ENCODE measurements at places on chromosomes 2 and 18.

DNA sequence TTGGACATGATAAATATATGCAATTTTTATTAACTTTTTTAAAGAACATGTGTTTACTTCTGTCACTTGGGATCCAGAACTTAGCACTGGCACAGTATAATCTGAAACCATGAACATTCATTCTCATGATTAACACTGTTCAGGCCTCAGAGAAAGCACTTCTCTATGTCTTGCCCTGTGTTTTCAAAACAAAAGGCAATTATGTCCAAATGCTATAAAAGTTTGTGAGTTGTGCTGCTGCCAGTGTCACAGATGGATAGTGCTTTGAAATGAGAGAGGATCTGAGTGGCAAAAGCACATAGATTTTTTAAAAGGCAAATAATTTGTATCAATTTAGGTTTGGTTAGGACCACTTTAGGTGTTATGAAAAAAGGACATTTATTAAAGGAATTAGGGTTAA is 470.5 kb upstream of the FAM98A start:
- DNase-seq: no peak

GRCh38 chr2:96203130-96204028 is 5.2 kb downstream of the STARD7 start:
- no peak for DNase-seq

DNA sequence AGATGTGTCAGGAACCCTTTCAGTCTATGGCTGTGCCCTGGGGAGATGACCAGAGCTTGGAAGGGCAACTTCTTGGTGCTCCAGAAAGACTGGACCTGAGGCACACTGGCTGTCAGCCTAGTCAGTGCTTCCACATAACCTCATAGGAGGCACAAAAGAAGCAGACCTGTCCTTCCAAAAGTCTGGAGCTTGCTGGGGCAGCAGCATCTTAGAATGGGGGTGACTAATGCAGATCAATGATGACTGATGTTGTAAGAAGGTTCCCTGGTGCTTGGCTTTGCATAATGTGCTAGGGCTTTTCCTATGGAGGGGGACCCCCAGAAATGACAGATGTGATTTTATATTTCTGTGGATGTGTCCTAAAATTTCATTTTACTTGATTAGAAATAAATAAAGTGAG is 255.7 kb upstream of the THUMPD2 start:
- no peak for DNase-seq

- DNase-seq: peak; percentile 19
Observed at GRCh38 chr18:24054130-24054529, 39.6 kb downstream of the TTC39C start.

DNA sequence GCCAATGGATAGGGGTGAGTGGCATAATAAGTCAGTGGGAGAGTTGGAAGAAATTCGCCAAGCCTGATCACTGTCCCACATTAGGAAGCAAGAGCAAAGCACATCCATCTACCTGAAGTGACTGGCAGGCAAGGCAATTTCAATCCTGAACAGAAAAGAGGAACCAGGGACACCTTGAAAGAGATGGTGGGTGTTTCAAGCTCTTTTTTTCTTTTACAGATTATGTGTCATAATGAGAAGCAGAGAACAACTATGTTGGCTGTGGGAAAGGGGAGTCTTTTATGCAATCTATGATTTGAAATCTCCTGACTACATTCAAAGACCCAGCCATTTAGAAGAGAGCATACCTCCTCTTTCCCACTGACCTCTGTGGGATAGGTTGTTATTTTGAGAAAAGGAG is 63.5 kb downstream of the TGIF1 start:
- DNase-seq: no peak

- no peak for DNase-seq
Observed at GRCh38 chr2:98665677-98666076, 57.3 kb downstream of the UNC50 start.

GRCh38 chr2:219157396-219157795 is 3.2 kb downstream of the NHEJ1 start:
- no peak for DNase-seq

- DNase-seq: no peak
Observed at GRCh38 chr2:96505231-96505889, at the start of gene NEURL3. Gene NEURL3 (minus strand): TSS chr2:96505357. CDS start chr2:96505286, 71 bp downstream.

DNA sequence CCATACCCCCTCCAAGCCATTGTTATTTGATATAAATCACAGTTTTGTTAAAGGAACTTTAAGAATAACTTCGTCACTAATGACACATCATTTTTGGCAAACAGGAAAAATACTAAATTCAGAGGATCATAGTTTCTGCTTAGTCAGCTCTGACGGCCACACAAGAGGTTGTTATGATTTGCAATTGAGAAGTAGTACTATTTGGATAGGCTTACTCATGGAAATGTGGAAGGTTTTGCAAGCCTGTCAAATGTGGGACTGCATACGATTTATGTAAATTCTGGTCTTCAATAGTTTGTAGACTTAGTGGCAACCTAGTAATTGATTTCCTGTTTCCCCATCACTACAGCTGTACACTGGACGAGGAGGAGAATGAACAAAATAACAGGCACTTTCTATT is 108.1 kb downstream of the ARHGEF33 start:
- no peak for DNase-seq

DNA sequence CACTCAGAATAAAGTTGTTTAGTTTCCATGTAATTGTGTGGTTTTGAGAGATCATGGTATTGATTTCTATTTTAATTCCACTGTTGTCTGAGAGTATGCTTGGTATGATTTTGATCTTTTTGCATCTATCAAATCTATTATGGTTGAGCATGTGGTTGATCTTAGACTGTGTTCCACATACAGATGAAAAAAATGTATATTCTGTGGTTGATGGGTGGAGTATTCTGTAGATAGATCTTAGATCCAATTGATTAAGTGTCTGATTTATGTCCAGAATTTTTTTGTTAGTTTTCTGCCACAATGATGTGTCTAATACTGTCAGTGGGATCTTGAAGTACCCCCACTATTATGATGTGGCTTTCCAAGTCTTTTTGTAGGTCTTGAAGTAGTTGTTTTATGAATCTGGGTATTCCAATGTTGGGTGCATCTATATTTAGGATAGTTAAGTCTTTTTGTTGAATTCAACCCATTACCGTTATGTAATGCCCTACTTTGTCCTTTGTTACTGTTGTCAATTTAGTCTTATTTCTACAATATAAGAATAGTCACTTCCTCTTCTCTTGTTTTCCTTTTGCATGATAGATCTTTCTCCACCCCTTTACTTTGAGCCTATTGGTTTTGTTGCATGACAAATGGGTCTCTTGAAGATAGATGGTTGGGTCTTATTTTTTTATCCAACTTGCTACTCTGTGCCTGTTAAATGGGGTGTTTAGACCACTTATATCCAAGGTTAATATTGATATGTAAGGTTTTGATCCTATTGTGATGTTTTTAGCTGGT is 101.8 kb downstream of the TRABD2A start:
- no peak for DNase-seq

- DNase-seq: peak; percentile 54
Observed at GRCh38 chr2:207767461-207768167, 2.1 kb downstream of the FZD5 start.

DNA sequence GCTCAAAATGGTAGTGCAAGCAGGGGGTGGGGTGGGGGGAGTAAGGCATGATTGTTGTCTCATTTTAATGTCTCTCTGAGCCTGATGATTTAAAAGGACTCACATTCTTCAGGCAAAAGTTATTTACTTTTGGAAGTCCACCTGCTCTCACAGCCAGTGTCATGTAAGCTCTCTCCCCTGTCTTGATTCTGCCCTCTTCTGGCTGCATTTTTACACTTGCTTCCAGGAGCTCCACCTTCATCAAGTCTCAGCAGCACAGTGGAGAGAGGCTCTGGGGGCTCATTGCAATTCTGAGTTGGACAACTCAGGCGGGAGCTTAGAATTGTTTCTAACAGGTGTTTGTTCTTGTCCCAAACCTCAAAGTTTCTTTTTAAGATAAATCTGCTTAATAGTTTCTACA is 39.2 kb downstream of the GNAL start:
- no peak for DNase-seq

GRCh38 chr18:2881840-2882195 is 35.0 kb downstream of the EMILIN2 start:
- no peak for DNase-seq

GRCh38 chr2:220226076-220226475 is 598.6 kb downstream of the SLC4A3 start:
- no peak for DNase-seq

GRCh38 chr2:1841461-1841860 is 97.1 kb upstream of the PXDN start:
- no peak for DNase-seq

DNA sequence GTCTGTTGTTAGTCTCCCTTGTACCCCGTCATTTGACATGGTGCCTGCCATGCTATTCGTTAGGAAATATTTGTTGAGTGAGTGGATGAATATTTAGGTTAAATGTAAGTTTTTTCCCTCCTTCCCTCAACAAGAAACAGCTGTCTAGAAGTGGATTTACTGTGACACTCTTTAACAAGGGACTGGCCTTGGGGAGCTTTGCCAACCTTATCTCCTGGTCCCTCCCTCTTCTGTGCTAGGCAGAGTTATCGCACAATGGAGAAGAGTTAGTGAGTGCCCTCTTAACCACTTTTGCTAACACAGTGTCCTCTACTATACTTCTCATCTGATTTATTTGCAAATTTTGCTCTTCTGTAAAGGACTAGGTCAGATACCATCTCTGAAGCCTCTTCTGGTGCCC is 61.2 kb downstream of the DIS3L2 start:
- no peak for DNase-seq

GRCh38 chr18:1732143-1732542 is 827.5 kb downstream of the ADCYAP1 start:
- DNase-seq: no peak

- no peak for DNase-seq
Observed at GRCh38 chr2:127175751-127176354, 44.2 kb downstream of the CYP27C1 start.

DNA sequence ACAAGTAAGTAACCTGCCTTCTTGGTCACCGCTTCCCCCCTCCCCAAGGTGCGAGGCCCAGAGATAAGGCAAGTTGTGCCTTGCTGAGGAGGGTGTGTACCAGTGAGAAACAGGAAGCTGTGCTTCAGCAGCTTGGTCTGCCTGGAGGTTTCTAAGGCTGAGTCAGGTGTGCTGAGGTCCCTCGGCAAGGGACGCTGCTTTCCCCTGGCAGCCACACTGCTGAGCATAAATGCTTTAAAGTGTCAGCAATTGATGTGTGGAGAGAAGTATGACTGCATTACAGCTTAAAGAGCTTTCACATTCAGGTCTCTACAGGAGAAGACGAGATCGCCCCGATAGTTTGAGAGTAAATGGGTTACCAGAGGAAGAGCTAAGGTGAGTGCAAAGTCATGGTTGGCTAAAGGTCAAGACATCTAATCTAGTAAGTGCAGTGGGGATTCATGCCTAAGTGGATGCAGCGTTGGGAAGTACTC is 86.9 kb downstream of the LIMS1 start:
- DNase-seq: no peak

GRCh38 chr18:53906681-53907080 is 317.8 kb downstream of the MBD2 start:
- no peak for DNase-seq

- DNase-seq: peak; percentile 44
Observed at GRCh38 chr18:43620936-43621335, 343.6 kb upstream of the SYT4 start.

GRCh38 chr2:223697316-223697891 is 95.2 kb upstream of the SCG2 start:
- DNase-seq: no peak

DNA sequence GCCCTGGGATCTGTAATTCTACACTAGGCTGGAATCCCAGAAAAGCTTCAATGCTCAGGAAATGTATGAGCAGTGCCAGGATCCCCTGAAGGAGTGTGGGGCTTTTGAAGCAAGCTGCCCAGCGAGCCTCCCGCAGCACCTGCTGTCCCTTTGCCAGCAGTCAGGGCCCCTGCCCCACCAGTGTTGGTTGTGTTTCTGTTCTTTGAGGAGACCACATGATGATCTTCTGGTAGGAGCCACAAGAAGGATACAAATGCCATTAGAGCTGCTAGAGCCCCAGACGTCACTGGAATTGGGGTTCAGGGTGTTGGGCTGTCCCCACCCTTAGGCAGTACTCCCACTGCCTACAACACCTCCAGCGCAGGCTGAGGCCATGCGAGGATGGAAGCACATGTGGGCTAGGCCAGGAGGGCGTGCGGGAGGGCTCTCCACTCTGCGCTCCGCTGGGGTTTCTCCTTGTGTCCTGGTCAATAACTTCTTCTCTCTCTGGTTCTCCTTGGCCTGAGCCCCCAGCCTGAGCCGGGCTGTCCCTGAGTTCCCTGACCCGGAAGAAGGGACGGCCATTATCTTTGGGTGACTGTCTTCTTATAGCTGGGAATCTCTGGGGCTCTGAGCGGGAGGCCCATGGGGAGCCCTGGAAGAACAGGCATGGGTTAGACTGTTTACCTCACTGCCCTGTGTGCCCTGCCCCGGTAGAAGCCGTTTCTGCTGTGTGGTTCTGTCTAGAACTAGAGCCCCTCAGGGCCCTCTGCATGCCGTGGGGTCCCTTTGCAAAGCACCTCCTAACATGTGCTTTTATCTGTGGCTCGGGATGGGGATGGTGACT is 73.9 kb downstream of the LRRFIP1 start:
- no peak for DNase-seq

DNA sequence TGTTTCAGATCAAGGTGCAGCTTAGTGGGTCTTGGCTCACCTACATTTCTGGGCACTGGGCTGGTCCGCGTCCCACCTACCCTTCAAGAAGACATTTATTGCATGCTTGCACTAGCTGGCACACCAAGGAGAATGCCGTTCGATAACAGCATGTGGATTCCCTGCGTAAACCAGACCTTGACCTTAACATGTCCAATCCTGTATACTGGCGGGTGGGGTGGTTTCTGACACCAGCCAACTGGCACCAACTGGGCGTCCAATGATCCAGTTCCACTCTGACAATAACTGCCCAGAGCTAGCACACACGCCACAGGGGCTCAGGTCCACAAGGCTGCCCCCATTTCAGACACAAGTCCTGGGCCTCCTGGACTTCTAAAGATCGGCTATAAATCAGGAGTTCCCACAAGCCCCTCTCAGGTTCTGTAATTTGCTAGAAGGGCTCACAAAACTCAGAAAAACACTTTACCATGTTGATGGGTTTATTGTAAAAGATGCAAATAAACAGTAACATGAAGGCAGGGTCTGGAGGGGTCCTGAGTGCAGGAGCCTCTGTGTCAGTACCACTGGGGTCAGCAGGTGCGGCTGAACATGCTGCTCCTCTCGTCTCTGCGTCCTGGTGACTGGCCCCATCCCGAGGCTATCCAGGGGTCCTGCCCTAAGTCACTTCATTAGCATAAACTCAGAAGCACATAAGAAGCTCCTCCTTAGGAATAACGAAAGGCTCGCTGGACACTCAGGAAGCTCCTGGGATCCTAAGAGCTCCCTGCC is 161.8 kb downstream of the HDAC4 start:
- DNase-seq: no peak

DNA sequence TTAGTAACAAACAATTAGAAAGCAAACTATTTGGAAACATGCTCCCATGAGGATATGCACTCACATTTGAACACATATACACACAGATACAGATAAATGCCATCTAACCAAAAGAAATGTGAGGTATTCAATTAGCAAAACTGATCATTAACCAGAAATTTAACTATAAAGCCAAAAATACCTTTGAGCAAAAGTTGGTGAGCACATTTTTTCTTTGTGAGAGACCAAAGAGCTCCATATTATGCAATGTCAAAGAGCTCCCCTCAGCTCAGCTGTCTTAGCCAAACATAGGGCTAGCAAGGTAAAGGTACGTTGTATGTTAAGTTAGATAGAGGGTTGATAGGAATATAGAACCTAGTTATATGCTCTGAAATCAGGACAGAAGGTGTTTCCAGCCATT is 43.8 kb downstream of the CYBRD1 start:
- no peak for DNase-seq
